ENCODE measurements at places on chromosomes 7 and 10.
A peak's percentile ranks its signal among the peaks of the same experiment; 100 is the strongest.

- DNase-seq = no peak
These were observed 4.0 kb upstream of the NKX2-3 start for GRCh38 chr10:99528494-99529441.

- DNase-seq = no peak
These were observed 412.5 kb upstream of the SEMA3C start for GRCh38 chr7:81331061-81332018.

DNA sequence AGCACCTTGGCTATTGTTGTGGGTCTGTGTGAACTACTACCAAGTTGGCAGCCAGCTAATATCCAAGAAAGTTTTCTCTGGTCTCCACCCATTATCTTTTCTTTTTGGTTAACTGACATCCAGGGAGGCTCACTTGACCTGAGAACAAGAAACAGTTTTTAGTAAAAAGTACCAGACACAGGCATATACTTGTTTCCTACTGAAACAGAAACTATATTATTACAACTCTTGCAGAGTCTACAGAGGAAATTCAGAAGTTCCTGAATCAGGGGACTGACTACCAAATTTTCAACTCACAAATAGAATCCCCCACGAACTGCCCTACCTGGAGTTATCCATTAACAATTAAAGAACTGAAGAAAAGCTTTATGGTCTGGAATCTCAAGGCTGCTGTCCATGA, 168.9 kb downstream of the KCND2 start:
- no peak for DNase-seq

DNA sequence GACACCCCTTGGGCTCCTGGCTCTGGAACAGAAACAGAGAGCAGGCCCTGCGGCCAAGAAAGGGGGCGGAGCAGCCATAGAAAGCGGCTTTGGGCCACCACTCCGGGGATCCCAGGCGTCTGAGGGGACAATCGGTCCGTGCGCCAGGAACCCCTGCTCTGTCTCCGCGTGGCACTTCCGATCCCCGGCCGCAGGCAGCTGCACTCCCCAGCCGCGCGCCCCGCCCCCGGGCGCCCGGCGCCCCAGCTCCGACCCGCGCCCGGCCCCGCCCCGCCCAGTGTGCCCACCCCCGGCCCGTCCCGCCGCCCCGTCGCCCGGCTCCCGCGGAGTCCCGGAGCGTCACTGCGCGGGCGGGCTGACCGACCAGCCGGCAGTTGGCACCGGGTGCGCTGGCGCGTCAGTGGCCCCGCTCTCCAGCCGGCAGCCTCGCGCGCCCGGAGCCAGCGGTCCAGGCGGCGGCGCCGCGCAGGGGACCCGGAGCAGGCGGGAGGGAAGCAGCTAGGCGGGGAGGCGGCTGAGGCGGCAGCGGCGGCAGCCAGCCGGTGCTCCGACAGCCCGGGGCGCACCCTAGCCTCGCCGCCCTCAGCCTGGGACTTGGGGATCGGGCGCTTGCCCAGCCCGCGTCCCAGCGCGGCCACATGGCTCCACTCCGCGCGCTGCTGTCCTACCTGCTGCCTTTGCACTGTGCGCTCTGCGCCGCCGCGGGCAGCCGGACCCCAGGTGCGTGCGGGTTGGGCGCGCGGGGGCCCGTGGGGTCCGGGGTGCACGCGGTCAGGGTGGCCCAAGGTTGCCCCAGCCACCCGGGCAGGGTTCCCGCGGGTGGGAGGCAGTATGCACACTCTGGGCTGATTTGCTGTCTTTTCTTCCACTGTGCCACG, at the start of gene ADAMTS14:
Gene ADAMTS14 (plus strand): TSS at position 342 of the 878 bp plus-strand sequence. CDS start 297 bp downstream, at position 639.
- DNase-seq = peak; percentile 38

DNA sequence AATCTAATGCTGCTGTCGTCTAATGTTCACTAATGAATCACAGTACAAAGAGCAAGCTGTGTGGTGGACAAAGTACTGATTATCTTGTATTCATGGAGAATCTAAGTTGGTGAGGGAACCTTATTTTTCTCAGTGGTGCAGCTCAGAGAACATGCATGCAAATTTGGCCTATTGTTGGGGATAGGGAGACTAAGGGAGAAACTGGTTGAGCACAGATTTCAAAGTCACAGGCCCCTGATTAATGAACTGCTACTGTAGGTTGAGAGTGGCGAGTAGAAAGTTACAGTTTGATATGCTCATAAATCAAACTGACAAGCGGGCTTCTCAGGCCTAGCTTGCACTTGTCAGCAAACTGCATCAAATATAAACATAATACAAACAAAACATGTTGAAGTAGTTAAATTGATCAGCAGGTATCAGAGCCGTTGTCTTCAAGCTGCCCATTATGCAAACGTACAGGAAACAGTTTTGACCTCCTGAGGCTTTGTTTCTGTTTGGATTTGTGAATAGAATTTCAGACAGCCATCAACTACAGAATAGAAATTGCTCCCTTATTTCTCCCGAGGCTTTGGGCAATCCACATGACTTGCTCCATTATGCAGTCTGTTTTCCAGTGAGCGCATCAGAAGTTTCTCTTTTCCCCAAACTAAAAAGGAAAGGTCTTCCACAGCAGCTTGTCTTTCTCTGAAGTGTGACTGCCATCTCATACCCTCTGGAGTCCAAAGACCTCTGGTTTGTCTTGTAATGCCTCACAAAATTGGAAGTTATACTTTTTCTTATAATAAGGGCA, 215.8 kb downstream of the FOXP2 start:
- no peak for DNase-seq

- DNase-seq = no peak
These were observed 42.9 kb downstream of the CCDC186 start for GRCh38 chr10:114131094-114131493.

DNA sequence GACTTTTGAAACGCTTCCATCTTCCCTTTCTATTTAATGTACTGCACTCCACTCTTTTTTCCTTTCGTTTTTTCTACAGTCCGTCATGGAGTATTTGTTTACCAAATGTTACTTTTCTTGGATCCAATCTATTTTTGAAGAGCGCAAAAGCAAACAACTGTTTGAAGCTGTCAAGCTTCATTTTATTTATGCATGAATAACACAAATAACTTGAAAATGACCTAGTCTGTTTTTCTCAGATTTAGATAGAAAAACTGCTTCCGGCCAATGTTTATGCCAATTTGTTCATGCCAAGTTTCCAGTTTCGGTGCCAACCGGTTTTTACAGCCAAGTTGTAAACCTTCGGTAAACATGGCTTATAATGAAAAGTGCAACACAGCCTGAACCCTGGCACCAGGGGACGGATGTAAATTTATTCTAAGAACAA, 150.9 kb upstream of the KLF6 start:
- DNase-seq = no peak
